Trophoblast cell (in vitro differentiated cells and primary cell): ENCODE measurements at places on chromosomes 12 and 14.

DNA sequence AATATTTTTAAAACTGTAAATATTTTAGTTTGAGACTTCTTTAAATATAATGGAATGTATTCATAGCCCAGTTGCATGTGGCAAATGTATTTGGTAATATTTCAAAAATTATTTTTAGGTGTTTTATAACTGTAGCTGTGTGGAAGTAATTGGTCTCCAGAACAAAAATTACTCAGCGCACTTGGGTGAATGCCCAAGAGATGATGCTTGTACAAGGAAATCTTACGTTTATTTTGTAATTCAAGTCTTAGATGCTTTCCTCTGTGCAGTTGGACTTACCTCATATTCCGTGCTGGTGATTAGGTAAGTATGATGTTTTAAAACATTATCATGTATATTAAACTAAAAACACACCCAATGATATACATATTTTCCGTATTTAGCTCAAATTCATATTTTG, 76.7 kb upstream of the SLCO1B1 start:
- no peak overlapping the region for H3K27ac ChIP-seq
- H3K4me1 ChIP-seq, result no peaks in the 10 kb centered on the region
- H3K36me3 ChIP-seq, result no peaks in the 10 kb centered on the region

DNA sequence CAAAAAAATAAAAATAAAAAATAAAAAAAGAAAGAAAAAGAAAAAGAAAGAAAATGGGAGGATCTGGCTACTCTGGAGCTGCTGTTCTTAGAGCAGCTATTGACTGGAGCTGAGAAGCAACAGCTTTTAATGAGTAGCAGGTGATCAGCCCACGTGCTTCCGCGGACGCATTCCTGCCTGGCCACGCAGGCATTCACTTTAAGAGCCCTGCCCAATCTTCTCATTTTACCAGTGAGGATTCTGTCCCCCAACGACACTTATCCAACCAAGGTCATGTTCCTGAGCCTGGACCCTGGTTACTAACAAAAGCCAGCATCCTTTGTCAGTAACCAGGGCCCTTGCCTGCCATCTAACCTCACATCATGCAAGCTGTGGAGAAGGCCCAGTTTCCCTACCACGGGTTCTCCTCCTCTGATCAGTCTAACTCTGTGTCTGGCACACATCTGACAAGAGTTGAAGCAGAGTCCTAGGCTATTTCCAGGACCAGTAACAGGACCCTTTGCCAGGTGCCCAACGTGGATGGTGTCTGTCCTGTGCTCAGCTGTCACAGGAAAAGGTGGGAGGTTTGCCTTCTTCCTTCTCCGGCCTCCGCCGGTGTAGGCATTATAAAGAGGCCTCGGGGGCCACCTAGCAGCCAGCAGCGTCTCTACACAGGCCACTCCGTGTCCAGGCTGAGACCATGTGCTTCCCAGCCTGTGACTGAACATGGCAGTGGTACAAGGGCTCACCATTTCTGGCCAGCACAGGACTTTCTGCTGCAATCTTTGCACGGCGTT, 60.9 kb upstream of the GPATCH2L start:
- H3K4me1 ChIP-seq, result no peaks in the 10 kb centered on the region
- no peak overlapping the region for H3K27ac ChIP-seq
- H3K4me3 ChIP-seq, result no peak overlapping the region
- H3K36me3 ChIP-seq, result no peaks in the 10 kb centered on the region

- H3K4me1 ChIP-seq, result no peaks in the 10 kb centered on the region
- no peak overlapping the region for H3K27ac ChIP-seq
- H3K4me3 ChIP-seq, result no peak overlapping the region
- H3K27me3 ChIP-seq, result no peaks in the 10 kb centered on the region
Observed at GRCh38 chr14:24411443-24412389, 12.9 kb downstream of the NYNRIN start.

DNA sequence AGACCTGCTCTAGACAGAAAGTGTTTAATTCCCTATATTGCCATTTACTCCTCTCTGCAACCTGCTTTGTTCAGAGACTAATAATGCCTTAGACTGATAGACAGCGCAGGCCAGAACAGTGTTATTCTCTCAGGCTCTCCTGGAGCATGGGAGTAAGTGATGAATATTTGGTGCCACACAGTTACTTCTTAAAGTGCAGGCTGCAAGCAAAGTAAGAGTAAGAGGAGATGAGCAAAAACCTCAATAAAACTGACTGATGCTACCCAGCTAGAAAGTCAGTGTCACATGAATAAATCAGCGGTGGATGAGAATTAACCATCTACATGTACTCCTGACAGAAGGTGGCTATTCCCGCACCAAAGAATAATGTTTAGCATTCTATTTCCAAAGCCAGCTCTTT, 9.9 kb downstream of the TRIM9 start:
- H3K36me3 ChIP-seq, result no peaks in the 10 kb centered on the region
- H3K4me3 ChIP-seq, result no peak overlapping the region
- H3K27ac ChIP-seq, result no peak overlapping the region
- no peaks in the 10 kb centered on the region for H3K4me1 ChIP-seq
- no peak for DNase-seq
- no peaks in the 10 kb centered on the region for H3K27me3 ChIP-seq

DNA sequence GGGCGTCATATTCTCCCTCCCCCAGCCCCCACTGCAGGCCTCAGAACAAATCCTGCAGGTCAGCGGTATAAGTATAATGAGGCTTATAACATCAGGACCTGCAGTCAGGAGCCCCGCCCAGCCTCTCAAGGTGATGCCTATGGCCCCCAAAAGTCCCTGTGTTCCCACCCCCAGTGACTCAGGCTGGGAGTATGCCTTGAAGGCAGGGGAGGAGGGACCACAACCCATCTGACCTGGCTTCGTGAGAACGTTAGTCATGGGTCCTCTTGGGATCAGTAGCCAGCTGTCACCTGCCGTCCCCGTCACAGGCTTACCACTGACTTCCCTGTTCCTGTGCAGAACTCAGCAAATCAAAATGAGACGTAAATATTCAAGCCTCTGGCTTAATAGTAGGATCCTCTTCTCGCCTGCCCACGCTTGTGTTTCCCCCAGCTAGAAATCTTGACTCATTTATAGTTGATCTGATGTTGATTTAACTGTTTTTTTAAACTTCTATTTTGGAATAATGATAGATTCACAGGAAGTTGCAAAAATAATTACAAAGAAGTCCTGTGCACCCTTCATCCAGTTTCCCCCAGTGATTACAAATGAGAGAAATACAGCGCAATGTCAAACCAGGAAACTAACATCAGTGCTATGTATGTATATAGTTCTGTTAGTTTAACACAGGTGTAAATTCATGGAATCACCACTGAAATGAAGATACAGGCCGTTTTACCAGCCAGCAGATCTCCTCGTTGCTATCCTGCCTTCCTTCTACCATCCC, 107.5 kb downstream of the ADGRD1 start:
- no peaks in the 10 kb centered on the region for H3K4me1 ChIP-seq
- H3K27ac ChIP-seq, result no peak overlapping the region
- H3K36me3 ChIP-seq, result no peaks in the 10 kb centered on the region
- no peak overlapping the region for H3K4me3 ChIP-seq

- H3K4me3 ChIP-seq, result no peak overlapping the region
- no peak for DNase-seq
- H3K36me3 ChIP-seq, result peaks cover 4% of the 10 kb centered on the region
Observed at GRCh38 chr12:6777386-6777785, 5.1 kb downstream of the LAG3 start.

DNA sequence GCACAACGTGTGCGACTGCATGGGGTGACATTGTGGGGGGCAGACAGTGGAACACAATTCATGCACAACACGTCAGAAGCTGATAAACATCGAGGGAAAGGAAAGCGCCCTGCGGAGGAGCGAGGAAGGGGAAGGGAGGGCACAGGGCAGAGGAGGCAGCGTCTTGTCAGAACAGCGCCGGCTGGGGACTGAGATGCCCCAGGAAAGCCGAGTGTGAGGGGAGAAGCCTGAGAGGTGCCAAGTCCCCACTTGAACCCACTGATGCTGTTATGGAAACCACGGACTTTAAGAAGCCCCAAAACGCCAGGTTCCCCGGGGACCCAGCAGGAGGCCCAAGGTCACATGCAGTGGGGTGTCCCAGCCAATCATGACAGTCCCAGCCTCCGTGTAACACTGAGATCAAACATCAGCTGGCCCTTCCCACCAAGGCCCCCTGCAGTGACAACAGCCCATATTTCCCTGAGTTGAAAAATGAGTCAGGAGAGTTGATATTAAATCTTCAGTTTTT, 70.0 kb downstream of the GALNT9 start:
- no peak overlapping the region for H3K27ac ChIP-seq
- DNase-seq, result no peak
- no peaks in the 10 kb centered on the region for H3K4me1 ChIP-seq
- H3K27me3 ChIP-seq, result no peaks in the 10 kb centered on the region

- no peaks in the 10 kb centered on the region for H3K27me3 ChIP-seq
- H3K27ac ChIP-seq, result no peak overlapping the region
- H3K4me1 ChIP-seq, result no peaks in the 10 kb centered on the region
- H3K4me3 ChIP-seq, result no peak overlapping the region
- peak; percentile 60 for DNase-seq
Observed at GRCh38 chr12:851913-852312, 97.6 kb downstream of the RAD52 start.

GRCh38 chr12:25347716-25348592, 97.2 kb upstream of the KRAS start:
- H3K4me3 ChIP-seq, result no peak overlapping the region
- peak overlapping the region; percentile 17 for H3K27ac ChIP-seq
- H3K36me3 ChIP-seq, result no peaks in the 10 kb centered on the region
- peaks cover 3% of the 10 kb centered on the region for H3K4me1 ChIP-seq

DNA sequence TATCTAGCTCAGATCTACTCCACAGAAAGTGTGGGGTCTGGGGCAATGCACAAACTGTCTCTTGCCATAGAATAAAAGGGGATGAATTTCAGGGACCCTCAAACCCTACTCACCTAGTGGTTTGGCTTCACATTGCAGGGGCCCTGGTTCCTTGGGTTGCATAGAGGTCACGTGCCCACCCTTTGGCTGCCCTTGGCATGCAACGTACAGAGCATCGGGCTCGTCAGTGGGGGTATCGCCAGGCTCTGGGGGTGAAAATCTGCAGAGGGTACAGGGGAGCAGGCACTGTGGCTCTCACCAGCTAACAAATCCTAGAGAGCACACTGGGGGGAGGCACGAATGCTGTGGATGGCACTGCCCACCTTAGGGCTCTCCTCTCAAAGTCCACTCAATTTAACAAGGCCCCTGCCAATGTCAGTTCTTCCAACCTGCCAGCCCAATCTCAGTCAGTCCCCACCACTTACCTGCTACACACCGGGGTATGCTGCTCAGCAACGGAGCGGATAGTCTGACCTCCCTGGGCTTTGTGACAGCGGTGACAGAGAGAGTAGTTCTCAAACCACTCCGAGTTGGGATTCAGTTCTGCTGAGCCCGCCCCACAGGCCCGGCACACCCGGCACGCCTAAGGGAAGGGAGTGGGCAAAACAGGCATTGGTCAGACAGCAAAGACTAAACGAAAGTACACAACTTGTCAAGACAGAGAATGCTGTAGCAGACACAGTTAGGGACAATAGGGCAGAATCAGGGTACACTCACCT, 8.0 kb downstream of the KMT2D start:
- H3K36me3 ChIP-seq, result peaks cover 79% of the 10 kb centered on the region
- H3K4me3 ChIP-seq, result no peak overlapping the region
- no peaks in the 10 kb centered on the region for H3K27me3 ChIP-seq
- no peak overlapping the region for H3K27ac ChIP-seq
- peaks cover 4% of the 10 kb centered on the region for H3K4me1 ChIP-seq

DNA sequence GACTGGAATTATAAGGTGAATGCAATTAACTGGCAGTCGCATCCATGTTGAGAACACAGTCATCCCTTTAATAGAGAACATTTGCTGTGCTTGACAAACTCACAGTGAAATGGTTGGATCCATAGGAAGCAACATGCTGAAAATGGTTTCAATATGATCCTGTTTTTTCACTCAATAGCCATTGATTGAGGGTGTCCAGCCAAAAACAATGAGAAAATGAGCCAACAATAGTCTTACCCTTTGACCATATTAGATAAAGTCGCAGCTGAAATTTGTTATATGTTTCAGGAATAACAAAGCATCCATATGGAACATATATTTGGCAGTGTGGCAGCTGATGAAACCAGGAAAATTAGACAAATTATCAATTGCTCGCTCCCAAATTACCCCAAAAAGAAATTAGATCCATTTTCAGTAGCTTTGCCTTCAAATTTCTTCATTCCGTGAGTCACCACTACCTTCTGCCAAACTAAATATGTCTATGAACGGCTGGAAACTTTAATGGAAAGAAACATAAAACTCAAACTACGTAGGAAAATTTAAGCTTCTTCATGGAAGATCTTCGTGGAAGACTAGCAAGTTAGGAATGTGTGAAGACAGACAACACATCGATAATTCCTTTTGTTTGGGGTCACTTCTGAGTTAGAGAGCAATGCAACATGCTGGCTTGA, 17.4 kb downstream of the IGF1 start:
- H3K4me1 ChIP-seq, result no peaks in the 10 kb centered on the region
- H3K4me3 ChIP-seq, result no peak overlapping the region
- no peak for DNase-seq
- no peaks in the 10 kb centered on the region for H3K36me3 ChIP-seq

GRCh38 chr12:50686976-50687375, 76.9 kb upstream of the ATF1 start:
- H3K27me3 ChIP-seq, result no peaks in the 10 kb centered on the region
- no peak for DNase-seq

- DNase-seq, result no peak
- H3K27me3 ChIP-seq, result no peaks in the 10 kb centered on the region
- no peak overlapping the region for H3K4me3 ChIP-seq
- H3K4me1 ChIP-seq, result peaks cover 2% of the 10 kb centered on the region
- H3K36me3 ChIP-seq, result no peaks in the 10 kb centered on the region
Observed at GRCh38 chr12:116261525-116262100, 15.9 kb downstream of the MED13L start.

DNA sequence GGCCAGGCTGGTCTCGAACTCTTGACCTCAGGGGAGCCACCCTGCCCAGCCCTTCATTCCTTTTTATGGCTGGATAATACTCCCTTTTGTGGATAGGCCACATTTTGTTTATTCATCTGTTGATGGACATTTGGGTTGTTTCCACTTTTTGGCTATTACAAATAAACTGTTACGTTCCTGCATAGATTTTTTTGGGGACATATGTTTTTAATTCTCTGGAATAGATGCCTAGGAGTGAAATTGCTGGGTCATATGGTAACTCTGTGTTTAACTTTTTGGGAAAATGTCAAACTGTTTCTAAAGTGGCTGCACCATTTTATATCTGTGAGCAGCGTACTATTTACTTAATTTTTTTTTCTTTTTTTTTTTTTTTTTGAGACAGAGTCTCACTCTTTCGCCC, 9.8 kb downstream of the KMT5A start:
- H3K27ac ChIP-seq, result no peak overlapping the region
- no peak overlapping the region for H3K4me3 ChIP-seq
- DNase-seq, result no peak
- no peaks in the 10 kb centered on the region for H3K27me3 ChIP-seq
- peaks cover 66% of the 10 kb centered on the region for H3K36me3 ChIP-seq

- H3K4me3 ChIP-seq, result peak within 1 kb of the TSS; percentile 67
- H3K27me3 ChIP-seq, result peaks cover 14% of the 10 kb centered on the region
- H3K4me1 ChIP-seq, result peaks cover 28% of the 10 kb centered on the region
- DNase-seq, result peak; percentile 76
- H3K36me3 ChIP-seq, result no peaks in the 10 kb centered on the region
- H3K27ac ChIP-seq, result no peak within 1 kb of the TSS
Observed at GRCh38 chr12:47904713-47905709, at the start of gene VDR. TSS of gene VDR (minus strand) at chr12:47904994. CDS start at chr12:47879113, 25,881 bp downstream.

GRCh38 chr12:51432921-51433320, 8.3 kb downstream of the SLC4A8 start:
- H3K27ac ChIP-seq, result no peak overlapping the region
- H3K27me3 ChIP-seq, result no peaks in the 10 kb centered on the region
- peaks cover 6% of the 10 kb centered on the region for H3K36me3 ChIP-seq
- no peaks in the 10 kb centered on the region for H3K4me1 ChIP-seq
